ENCODE measurements at places on chromosomes 16 and 17. TPM values are rescaled to one million over a fixed set of nuclear protein-coding genes. Genes with fewer than 3 reads are reported as not detected.
A peak's percentile ranks its signal among the peaks of the same experiment; 100 is the strongest.

DNA sequence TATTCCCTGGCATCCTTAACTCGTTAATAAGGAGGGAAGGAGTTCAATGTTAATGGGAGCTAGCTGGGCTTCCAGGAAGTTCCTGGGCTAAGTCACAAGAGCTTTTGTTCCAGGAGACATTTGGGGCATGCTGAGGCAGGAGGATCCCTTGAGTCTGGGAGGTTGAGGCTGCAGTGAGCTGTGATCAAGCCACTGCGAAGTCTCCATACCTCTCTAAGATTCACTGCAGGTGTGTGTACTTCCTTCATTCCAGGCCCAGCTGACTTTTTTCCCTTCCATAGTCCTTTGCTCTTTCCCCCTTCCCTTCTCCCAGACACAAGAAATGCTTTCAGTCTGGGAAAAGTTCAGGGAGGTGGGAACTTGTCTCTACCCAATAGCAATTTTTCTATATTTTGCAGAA is 489.8 kb downstream of the NPIPA7 start:
- DNase-seq, result no peak

- DNase-seq, result no peak
Measured at GRCh38 chr17:15744074-15744676, 12.1 kb downstream of the TBC1D26 start.

GRCh38 chr16:82400046-82400445 is 226.7 kb upstream of the CDH13 start:
- DNase-seq, result no peak

DNA sequence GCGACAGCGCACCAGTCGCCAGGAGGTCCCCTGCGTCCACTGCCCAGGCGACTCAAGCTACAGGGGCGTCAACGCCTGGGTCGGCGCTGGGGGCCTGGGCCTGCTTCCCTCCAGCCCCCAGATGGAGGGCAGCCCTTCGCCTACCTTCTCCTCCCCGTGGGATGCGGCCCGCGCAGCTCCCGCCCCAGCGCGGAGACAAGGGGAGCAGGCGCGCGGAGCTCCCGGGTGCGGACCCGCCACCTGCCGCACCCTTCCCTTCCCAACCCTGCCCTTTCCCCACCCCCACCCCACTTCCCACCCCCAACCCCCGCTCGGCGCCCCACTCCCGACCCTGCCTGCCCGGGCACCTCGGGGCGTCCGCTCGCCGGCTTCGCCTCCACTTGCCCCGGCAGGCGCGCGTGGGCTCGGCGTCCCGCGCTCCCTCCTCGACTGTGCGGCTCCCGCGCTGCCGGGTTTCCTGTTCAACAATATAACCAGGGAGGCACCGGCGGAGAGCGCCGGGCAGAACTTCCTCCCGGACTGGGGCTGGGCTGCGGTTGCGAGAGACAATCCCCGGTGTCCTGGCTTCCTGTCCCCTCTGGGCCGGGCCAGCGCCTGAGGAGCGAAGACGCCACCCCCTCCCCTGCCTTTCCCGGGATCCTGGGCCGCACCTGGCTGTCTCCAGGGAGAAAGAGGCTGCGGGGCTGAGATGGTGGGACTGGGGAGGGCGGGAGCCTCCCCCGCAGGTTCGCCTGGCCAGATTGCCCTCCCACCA is at the start of gene ARHGAP27:
TSS of gene ARHGAP27 (minus strand) at position 466 of the 754 bp plus-strand sequence. CDS start 2,591 bp downstream, outside the sequence.
- DNase-seq, result no peak

DNA sequence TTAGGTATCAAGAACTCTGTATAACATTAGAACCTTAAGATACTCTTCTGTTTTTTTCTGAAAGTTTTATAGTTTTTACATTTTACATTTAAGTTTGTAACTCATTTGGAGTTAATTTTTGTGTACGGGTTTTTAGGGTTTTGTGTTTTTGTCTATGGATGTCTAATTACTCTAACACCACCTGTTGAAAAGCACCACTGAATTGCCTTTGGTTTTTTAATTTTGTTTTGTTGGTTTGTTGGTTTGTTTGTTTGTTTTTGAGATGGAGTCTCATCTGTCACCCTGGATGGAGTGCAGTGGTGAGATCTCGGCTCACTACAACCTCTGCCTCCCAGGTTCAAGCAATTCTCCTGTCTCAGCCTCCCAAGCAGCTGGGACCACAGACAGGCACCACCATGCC is 29.8 kb upstream of the ZNF629 start:
- no peak for DNase-seq

DNA sequence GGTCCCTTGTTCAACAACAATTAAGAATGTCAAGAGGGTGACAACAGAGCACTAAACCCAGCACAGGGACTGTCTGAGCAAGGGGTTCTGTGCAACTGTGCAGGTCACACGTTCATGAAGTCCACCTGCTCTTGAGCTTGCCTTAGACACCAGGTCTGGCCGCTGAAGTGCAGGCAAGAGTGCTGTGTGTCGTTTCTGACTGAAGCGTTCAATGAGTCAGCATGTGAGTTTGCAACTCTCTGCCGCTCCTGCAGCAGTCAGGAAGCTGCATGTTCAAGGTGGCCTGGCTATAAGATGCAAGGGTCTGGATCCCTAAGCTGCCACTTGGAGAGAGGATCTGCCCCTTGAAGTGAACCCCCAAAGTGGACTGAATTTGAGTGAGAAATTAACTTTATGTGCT is 332.7 kb upstream of the HSBP1 start:
- DNase-seq, result no peak

DNA sequence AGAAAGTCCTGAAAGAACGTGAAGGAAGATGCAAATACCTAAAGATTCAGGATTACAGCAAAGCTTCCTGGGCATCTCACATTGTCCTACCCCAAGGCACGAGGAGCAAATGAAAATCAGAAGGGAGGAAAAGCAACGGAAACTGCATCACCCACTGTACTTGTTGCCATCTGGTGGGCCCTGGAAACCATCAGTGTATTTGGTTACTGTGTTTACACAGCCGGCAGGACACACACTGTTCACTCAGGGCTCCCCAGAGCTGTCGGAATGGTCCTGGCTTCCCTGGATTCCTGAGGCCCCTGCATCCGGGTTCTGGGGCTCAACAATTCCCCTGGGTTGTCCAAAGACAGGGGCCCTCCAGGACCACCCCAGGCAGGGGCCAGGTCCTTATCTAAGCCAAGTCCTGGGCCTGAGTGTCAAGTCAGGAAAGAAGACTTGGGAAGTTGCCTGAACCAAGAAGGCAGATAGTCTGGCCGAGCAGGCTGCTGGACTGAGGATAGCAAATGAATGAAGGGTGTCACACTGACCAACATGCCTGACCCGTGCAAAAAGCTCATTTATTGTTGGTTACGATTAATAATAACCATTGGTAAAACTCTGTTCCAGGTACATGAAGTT is 52.8 kb downstream of the SOX9 start:
- no peak for DNase-seq

GRCh38 chr16:12120217-12120981 is 143.9 kb downstream of the SNX29 start:
- DNase-seq, result no peak

- no peak for DNase-seq
Measured at GRCh38 chr17:76395980-76396379, 11.6 kb downstream of the SPHK1 start.

GRCh38 chr17:39014044-39014794 is 47.0 kb upstream of the FBXO47 start:
- no peak for DNase-seq

- no peak for DNase-seq
Measured at GRCh38 chr17:75048249-75048878, 1.3 kb downstream of the KCTD2 start.

GRCh38 chr17:31559584-31560501 is 168.4 kb downstream of the RAB11FIP4 start:
- no peak for DNase-seq

- DNase-seq, result no peak
Measured at GRCh38 chr16:50440531-50440930, 71.7 kb upstream of the BRD7 start.

GRCh38 chr16:2664574-2664982 is 17.7 kb upstream of the KCTD5 start:
- DNase-seq, result no peak

DNA sequence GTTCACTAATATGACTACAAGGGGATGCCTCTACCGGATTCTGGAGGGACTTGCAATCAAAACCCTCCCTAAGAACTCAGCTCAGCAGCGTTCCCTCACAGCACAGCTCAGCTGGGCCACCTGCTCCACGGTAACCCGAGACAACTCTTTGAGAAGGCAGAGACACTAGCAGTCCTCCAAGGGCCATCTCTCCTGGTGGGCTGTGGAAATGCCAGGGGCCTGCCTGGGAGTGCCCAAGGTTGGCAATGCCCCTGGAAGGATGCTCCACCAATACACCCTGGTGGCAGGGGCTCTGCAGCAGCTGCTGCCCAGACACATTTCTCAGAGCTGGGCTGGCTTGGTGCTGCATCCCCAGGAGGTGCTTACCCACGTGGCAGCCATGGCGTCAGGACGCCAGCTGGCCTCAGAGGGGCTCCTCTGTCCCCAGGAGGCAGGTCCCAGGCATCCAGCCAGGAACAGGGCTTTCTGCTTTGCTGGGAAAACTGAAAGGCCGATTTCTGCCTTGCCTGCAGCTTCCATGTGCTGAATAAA is 16.5 kb downstream of the CDIP1 start:
- DNase-seq, result no peak

- DNase-seq, result no peak
Measured at GRCh38 chr16:80080287-80080851, 460.4 kb upstream of the DYNLRB2 start.

DNA sequence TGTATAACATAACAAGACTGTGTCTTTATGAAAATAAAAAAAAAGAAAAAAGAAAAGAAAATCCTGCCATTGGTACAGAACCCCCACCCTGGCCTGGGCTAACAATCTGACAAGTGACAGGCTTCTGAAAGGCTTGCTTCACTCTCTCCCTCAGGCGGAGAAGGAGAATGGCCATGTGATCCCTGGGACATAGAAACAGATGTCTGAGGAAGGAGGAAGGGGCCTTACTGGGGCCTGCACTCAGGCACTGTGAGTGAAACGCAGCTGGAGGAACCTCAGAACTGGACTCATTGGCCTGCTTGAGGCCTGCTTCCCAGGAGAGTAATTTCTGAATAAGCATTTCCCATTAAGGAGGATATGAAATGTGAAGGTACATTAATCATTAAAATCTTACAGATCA is 17.5 kb downstream of the MAP3K14 start:
- no peak for DNase-seq

DNA sequence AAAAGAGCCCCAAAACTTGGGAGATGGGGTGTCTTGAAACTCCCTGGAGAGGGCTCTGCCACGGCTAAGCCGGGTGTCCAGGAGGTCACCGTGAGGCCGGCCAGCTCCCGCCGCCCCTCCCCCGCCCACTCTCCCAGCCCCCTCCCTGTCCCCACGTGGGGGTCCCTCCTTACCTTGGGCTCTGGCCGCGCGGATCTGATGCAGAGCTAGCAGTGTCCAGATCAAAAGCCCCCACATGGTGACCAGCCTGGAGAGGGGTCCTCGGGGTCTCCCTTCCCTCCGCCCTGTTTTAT is 447 bp downstream of the SDK2 start:
- DNase-seq, result no peak

DNA sequence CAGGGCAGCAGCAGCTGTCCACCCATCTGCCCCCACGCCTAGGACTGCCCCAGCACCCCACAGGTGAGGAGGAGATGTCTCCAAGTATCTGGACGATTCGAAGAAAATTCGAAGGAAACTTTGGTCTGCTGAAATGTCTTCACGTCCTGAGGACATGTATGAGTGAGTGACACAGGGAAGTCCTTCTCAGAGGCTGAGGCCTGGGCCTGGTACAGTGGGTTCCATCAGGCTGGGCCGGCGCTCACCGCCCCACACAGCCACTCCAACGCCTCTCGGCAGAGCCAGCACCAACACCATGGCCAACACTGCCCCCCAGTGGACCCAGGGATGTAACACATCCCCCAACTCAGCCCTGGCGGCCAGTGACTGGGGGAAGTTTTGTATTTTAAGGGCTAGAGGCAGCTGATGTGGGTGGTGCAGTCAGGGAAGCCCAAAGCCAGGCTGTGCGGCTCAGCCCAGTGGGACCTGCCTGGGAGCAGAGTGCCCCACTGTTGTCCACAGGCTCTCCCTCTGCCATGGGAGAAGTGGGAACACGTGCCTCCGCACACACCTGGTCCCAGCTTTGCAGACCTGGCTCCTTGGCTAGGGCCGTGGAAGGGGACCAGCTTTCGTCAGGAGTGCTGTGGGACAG is 55.8 kb upstream of the FASN start:
- DNase-seq, result no peak

GRCh38 chr16:1706386-1707192 is 594 bp downstream of the MAPK8IP3 start:
- DNase-seq, result no peak

- peak; percentile 30 for DNase-seq
Measured at GRCh38 chr17:16521070-16521727, 29.2 kb upstream of the LRRC75A start.

DNA sequence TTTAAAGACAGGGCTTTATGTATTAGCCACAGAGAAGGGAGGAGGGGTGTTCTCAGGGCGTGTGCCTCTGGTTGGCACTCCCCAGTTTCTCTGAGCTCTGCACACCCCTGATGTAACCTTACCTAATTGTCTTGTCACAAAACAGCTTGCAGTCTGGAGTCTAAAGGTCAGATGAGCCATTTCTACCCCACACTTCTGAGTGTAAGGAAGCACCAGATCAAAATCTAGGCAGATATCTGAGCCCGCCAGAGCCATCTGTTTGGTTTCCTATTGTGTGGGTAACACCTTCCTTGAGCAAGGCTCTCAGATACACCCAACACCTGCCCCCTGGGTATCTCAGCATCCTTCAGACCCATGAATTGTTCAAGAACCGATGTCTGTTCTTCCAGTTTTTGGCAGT is 15.5 kb downstream of the CDH1 start:
- DNase-seq, result no peak

DNA sequence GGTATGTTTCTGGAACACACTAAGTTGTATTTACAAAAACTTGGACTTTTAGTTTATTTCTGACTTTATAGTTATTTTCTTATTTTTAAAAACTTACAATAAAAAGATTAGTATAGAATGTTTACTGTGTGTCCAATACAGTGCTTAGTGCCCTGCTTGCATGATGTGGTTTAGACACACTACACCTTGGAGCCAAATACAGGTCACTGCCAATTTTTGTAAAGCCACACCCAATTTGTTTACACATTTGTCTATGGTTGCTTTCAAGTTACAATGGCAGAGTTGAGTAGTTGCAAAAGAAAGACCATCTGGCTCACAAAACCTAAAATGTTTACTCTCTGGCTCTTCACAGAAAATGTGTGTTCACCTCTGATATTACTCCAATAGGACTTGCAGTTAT is 807.1 kb downstream of the KCNJ2 start:
- no peak for DNase-seq

- DNase-seq, result no peak
Measured at GRCh38 chr16:86685076-86685475, 106.7 kb downstream of the FOXL1 start.

- no peak for DNase-seq
Measured at GRCh38 chr17:82016875-82017459, 5.7 kb downstream of the CENPX start.

The PPP1R1B gene
- 0.14 TPM for polyA plus RNA-seq

The CTCF gene
- 21.4 TPM for polyA plus RNA-seq

The ABCC11 gene
- polyA plus RNA-seq, result 0.33 TPM

The KRTAP2-1 gene
- polyA plus RNA-seq, result not detected

The TLCD2 gene
- polyA plus RNA-seq, result 0.76 TPM

The SLC12A3 gene
- 0.01 TPM for polyA plus RNA-seq

The MARF1 gene
- polyA plus RNA-seq, result 12.5 TPM

The SOST gene
- 0.04 TPM for polyA plus RNA-seq

The B9D1 gene
- polyA plus RNA-seq, result 31.7 TPM

The NPIPB13 gene
- 1.0 TPM for polyA plus RNA-seq

The PDILT gene
- not detected for polyA plus RNA-seq

The SPNS2 gene
- polyA plus RNA-seq, result 0.04 TPM

The CACNG3 gene
- polyA plus RNA-seq, result not detected

All from keratinocyte (primary cell).